ENCODE measurements at places on chromosomes 5 and 9. TPM values are rescaled to one million over a fixed set of nuclear protein-coding genes. Genes with fewer than 3 reads are reported as not detected.

SLCO6A1 gene
- total RNA-seq: not detected

PCDHB4 gene
- 0.53 TPM for total RNA-seq

ZNF454 gene
- total RNA-seq: 1.3 TPM

RETREG1 gene
- not detected for total RNA-seq

NTRK2 gene
- 0.35 TPM for total RNA-seq

ACOT12 gene
- total RNA-seq: not detected

ACTBL2 gene
- total RNA-seq: 2.8 TPM

ZFP62 gene
- total RNA-seq: 24.2 TPM

CARTPT gene
- total RNA-seq: not detected
